ENCODE measurements at places on chromosomes 3 and 15. TPM values are rescaled to one million over a fixed set of nuclear protein-coding genes. Genes with fewer than 3 reads are reported as not detected.

- no peak for DNase-seq
These were observed 46.2 kb downstream of the GADL1 start for GRCh38 chr3:30848087-30848779.

DNA sequence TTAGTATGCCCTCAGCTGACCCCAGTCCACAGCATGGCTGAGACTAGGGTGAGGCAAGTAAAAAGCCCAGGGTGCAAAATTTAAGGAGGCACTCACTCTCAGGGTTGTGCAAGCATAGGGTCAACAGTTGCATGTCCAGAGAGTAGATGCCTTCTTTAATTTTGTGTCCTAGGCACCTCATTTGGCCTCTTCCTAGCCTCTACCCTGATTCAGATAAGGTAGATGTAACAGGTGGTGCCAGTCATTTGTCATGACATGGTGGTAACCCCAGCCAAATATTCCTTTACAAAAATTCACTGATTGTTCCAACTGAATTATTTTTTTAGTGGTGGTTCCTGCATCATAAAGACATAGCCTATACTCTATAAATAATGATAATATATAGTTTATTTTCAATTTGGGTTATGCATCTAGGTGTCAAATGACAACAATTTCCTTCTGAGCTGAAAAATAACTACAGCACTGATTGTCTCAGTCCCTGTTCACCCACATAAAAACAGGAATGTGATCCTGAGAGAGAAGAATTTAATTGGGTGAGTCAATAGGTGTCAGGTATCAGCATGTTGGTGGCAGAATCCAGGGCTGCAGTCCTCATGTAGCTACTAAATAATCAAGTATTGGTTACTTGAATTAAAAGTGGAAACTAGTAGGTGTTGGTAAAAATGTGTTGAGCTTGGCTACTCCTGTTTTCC, 44.2 kb upstream of the TIPARP start:
- DNase-seq: no peak

Gene SKOR1
- total RNA-seq: 0.78 TPM

DNA sequence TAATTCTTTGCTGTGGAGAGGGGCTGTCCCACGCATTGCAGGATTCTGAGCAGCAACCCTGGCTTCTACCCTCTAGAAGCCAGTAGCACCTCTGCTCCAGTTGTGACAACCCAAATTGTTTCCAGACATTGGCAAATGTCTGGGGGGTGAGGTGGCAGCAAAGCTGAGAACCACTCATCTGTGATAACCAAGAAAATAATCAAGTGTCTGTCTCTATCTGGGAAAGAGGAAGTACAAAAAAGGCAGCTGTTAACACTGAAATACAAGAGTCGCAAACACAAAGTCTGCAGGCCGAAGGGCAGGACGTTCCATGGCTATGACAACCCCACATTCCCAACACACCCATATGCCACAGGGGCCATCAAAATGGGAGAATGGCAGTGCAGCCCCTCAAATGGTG, 42.2 kb upstream of the GNB5 start:
- DNase-seq: no peak

DNA sequence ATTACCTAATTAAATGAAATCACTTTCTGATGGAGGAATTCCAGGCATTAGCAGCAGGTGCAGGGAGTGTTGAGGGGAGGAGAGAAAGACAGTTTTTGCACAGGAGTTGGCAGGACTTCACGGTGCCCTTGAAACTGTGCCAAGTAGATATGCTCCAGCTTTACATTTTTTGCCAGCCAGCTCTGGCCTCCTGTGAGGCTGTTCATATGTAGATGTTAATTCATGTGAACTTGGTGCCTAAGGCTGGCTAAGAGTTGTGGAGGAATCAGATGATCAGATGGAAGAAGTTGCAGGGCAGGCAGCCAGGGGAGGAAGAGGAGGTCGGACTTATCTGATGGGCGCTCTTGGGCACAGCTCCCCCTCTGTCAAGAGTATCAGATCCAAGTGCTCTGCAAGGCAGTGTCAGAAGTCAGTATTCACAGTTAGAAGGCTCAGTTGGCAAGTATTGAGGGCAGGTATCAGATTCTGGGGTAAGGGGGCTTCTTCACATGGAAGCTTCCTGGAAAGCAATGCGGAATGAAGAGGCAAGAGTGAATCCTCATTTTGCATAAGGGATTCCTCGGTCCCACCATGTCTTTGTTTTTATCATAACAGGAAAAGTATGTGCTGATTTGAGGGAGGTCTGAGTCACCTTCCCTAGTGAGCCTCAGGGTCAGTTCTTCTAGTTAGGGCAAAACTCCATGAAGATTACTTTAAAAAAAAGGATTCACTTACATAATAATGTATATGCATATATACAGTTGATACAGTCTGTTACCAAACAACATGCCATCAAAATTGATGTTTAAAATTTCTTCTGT, 172.6 kb upstream of the UMPS start:
- DNase-seq: peak; percentile 78

Gene ZNF80
- not detected for total RNA-seq

Gene C3orf52
- 71.2 TPM for total RNA-seq

GRCh38 chr3:138474163-138474562, 39.7 kb downstream of the ESYT3 start:
- peak; percentile 27 for DNase-seq

DNA sequence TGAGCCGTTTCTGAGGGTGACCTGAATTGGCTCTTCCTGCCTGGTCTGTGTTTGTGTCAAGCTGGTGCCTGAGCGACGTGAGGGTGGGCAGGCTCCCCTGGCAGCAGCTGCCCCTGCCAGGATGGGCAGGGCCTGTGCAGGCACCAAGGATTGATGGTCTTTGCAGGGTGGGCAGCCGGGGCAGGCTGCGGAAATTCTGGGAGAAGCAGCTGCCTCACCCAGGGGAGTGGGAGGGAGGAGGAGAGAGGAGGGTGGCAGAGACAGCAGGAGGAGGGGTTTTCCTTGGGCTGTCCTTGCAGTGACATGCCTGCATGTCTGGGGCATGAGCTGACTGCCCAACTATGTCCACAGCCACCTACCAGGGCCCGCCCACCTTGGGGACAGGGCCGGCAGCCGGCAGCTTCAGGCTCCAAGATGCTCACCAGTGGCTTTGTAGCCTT, 27.9 kb upstream of the SLC6A6 start:
- no peak for DNase-seq

GRCh38 chr15:57510647-57511046, 81.1 kb upstream of the MYZAP start:
- peak; percentile 93 for DNase-seq

Gene COL8A1
- total RNA-seq: 0.99 TPM

DNA sequence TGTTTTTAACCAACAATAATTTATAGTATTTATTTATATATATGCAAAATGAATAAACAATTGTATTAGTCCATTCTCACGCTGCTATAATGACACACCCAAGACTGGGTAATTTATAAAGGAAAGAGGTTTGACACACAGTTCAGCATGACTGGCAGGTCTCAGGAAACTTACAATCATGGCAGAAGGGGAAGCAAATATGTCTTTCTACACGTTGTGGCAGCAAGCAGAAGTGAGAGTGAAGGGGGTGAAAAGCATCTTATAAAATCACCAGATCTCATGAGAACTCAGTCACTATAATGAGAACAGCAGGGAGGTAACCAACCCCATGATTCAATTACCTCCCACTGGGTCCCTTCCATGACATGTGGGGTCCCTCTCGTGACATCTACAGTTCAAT, 162.8 kb upstream of the SLITRK3 start:
- no peak for DNase-seq

Gene MTHFS
- 26.5 TPM for total RNA-seq

- DNase-seq: no peak
These were observed 300.2 kb upstream of the RBMS3 start for GRCh38 chr3:28980631-28981030.

Gene ACOX2
- 2.3 TPM for total RNA-seq

DNA sequence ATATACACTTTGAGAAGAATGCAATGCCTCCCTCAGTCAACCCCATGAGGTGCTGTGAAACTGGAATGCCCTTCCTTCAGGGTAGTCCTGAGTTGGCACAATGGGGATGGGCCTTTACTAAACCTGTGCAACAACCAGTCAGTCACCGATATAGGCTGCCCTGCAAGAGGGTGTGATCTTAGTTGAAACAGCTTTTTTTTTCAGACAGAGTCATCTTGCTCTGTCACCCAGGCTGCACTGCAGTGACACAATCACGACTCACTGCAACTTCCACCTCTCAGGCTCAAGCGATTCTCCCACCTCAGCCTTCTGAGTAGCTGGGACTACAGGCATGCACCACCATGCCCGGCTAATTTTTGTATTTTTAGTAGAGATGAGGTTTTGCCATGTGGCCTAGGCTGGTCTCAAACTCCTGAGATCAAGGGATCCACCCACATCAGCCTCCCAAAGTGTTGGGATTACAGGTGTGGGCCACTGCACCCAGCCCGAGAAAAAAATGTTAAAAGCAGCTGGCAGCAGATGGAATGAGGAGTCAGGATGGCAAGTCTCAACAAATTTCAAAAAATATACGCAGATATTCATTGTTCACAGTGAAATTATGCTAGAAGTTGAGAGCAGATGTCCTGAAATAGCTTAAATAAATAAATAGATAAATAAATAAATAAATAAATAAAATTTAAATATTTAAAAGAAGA, 31.8 kb downstream of the MYO5A start:
- DNase-seq: no peak

- DNase-seq: no peak
These were observed 10.4 kb upstream of the RTP1 start for GRCh38 chr3:187186801-187187421.

GRCh38 chr15:35561308-35561707, 15.3 kb upstream of the DPH6 start:
- no peak for DNase-seq

Gene GOLGA6D
- not detected for total RNA-seq

Gene SATB1
- 50.8 TPM for total RNA-seq

DNA sequence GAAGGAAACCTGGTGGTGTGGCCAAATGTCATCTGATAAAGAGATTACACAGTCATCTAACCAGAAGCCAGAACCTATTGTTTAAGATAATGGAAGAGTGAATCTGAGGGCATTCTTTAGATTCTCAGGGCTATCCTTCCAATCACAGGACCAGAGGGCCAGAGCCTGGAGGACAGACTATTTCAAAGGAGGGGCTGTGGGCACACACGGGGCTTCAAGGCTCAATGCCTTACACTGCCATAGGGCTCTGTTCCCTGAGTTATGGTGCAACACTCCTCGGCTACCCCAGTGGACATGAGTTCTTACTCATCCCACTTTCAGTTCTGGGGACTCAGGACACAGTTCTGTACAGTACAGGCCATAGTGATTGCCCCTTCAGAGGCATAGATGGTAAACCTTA, 343.9 kb upstream of the ALCAM start:
- DNase-seq: no peak

Gene STRA6
- total RNA-seq: not detected

DNA sequence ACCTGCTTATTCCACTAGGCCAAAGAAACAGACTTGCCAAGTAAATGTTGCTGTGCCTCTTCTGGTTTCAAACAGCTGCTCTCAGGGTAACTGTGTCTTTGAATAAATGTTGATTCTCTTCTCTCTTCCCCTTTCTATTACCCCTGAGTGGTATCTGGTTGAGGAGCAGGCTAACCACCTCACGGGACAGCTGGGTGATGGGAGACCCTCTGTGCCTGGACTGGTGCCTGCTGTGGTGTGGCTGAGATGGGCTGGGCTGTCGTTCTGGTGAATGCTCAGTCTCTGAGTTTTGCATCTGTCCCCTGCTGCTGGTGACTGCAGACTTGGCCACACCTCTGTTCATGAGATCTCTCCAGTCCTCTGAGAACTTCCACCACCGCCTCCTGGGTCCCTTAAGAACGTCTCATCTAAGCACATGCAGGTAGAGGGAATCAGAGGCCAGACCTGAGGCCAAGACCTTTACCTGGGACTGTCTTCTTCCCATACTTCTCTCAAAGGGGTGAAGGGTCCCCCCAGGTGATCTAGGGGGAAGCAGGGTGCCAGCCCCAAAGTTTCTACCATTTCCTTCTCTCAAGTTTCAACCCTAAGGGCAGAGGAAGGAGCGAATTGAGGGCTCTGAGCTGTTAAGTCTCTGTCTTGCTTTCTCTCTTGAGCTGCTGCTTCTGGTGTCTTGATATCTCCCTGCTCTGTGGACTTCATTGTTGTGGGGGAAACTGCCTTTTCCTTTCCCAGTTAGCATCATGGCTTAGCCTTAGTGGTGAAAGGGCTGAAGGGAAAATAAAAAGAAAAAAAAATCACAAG, 252.9 kb downstream of the EBLN2 start:
- DNase-seq: no peak

GRCh38 chr15:62773369-62774165, 269.0 kb upstream of the TPM1 start:
- DNase-seq: no peak

GRCh38 chr15:90620379-90621067, 90.8 kb downstream of the CRTC3 start:
- peak; percentile 19 for DNase-seq

DNA sequence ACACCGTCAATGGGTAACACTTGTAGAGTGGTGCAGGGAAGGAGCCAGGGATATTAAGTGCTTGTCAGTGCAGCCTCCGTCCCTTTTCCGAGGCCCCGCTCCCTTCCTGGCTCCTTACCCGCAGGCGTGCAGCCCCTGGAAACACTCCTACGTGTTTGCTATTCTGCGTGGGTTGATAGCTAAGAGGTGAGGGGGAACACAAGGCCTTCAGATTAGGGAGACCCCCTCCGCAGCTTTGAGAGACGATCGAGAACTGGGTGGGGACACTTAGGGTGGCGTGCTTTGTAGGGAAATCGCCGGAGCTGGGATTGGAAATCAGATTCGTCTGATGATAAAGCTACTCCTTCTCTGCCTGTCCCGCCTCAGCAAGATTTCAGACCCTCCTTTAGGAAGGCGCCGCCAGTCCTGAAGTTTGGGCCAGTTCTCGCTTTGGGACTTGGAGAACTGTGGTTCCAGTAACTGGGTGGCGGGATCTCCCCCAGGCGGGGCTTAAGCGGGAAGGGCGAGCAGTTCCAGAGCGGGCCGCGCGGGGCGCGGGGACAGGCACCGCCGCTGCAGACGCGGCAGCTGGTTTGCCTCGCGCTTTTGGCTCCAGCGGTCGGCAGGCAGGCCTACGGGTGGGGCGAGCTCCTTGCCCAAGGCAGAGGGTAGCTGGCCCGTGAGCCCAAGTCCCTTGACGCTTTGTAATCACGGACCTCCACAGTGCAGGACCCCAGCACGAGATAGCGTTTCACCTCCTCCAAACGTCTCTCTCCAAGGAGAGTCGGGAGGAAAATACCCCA, 8.0 kb upstream of the FAM107A start:
- DNase-seq: peak; percentile 79

Gene RTP4
- 3.6 TPM for total RNA-seq

- no peak for DNase-seq
These were observed 7.1 kb downstream of the PLCD1 start for GRCh38 chr3:38022301-38022700.

DNA sequence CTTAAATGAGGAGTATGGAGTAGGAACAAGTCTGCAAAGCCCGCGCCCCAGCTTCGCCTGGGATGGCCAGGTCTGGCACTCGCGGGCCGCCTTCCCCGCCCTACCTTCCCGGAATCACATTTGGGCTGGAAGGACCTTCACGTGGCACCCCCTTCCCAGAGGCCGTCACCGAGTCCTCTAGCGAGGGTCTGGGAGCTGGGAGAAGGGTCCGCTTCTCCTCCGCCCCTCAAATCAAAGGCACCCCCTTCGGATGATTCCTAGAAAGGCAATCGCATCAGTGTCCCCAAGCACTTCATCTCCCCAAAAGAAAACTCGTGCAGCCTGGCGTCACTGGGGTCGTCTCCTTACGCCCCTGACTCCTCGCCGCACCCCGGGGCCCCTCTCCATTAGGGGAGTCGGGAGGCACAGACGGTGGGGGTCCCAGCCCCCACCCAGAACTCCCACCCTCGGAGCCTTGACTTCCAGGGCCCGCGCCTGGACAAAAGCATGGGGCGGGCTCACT, 380 bp downstream of the MYLK start:
- DNase-seq: peak; percentile 21

GRCh38 chr15:83288381-83288801, 3.9 kb upstream of the BNC1 start:
- no peak for DNase-seq

Gene SLC28A1
- total RNA-seq: not detected
